Thymus (tissue), 14 donors: ENCODE measurements at places on chromosomes 6 and 20. TPM values are rescaled to one million over a fixed set of nuclear protein-coding genes. Genes with fewer than 3 reads are reported as not detected.

Gene TSBP1
- not detected for total RNA-seq

- no peaks in the 10 kb centered on the region for H3K4me1 ChIP-seq
- no peaks in the 10 kb centered on the region for H3K27me3 ChIP-seq
- H3K27ac ChIP-seq: no peak overlapping the region
- H3K36me3 ChIP-seq: no peaks in the 10 kb centered on the region
- H3K4me3 ChIP-seq: no peak overlapping the region
Measured at GRCh38 chr6:163420289-163420614, 5.7 kb downstream of the QKI start.

DNA sequence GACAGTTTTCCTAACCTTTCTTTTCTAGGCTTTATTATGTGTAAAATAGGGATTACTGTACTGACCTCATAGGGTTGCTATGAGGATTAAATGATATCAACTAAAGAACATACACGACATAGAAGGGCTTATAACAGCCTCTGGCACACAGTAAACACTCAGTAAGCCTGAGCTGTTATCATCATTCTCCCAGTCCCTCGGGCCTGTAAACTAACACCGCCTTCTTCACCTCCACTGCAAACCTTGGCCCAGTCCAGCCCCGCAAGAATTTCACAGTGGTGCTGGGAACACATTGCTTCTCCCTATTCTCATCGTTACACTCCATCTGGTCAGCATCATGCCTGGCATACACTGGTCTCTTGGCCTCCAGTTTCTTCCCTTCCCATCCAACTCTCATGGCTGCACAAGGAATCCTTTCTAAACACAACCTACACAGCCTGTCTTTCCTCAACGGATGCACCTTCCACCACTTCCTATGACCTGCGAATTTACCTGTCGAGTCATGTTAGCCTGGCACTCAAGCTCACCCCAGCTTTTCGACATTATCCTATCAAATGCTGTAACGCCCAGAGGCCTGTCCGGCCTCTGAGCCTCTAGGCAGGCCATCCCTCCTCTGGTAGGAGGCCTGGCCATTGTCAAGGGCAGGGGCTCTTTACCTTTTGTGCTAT lies 92.1 kb downstream of the FYN start:
- no peak for DNase-seq
- peaks cover 33% of the 10 kb centered on the region for H3K36me3 ChIP-seq
- no peaks in the 10 kb centered on the region for H3K27me3 ChIP-seq
- H3K4me3 ChIP-seq: no peak overlapping the region
- H3K27ac ChIP-seq: no peak overlapping the region
- no peaks in the 10 kb centered on the region for H3K4me1 ChIP-seq

DNA sequence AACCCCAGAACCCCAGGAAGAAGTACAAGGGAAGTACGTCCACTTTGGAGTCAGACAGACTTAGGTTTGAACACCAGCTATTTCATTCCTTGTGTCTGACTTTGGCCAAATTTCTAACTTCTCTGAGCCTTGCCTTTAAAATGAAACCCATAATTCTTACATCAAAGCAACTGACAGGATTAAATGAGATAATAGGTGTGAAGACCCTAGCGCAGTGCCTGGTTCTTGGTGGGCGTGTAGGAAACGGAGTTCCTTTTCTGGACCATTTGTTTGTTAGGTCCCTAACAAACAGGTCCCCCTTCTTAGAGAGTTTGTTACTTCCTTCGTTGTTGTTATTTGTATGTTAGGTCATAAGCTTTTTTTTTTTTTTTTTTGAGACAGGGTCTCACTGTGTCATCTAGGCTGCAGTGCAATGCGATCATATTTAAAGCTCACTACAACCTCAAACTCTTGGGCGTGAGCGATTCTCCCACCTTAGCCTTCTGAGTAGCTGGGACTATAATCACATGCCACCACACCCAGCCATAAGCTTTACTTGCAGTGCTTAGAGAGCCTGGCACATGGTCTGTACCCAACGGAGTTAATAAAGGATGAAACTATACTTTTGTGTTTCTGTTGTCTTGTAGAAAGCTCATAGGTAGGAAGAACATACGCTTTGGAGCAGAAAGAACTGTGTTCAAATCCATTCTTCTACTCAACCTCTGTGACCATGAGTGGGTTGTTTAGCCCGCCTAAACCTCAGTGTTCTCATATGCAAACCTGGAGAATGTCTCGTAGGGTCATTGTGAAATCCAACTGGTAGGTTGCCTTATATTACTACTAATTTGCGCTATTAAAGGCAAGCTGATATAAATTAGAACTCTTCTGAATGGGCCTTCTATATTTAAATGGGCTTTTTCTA lies 21.8 kb upstream of the MROH8 start:
- H3K36me3 ChIP-seq: peaks cover 87% of the 10 kb centered on the region
- DNase-seq: no peak
- no peak overlapping the region for H3K27ac ChIP-seq
- no peaks in the 10 kb centered on the region for H3K27me3 ChIP-seq

GRCh38 chr20:35974256-35974655 lies 5.9 kb downstream of the CNBD2 start:
- H3K4me3 ChIP-seq: no peak overlapping the region
- H3K36me3 ChIP-seq: no peaks in the 10 kb centered on the region
- H3K27me3 ChIP-seq: no peaks in the 10 kb centered on the region
- DNase-seq: no peak
- H3K4me1 ChIP-seq: no peaks in the 10 kb centered on the region

DNA sequence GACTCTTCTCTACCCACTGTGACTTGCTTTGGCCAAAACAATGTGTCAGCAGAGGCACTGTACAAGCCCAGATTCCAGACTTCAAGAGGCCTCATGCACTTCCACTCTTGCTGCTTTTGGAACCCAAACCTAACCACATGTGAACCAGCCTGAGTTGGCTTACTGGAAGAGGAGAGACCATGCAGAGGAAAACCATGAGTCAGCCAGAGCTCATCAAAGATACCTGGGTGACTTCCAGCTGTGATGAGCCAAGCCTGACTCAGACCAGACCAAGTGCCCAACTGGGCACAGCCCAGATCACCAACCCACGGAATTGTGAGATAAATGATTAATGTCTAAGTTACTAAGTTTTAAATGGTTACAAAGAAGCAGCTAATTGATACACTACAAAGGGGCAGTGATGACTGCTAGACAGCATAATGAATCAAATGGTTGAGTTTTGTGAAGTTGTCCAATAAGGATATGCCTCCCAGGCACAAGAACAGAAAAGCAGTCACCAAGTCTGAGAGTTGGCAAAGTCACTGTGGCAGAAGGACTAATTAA lies 16.2 kb upstream of the BEND6 start:
- H3K27ac ChIP-seq: no peak overlapping the region
- no peaks in the 10 kb centered on the region for H3K36me3 ChIP-seq
- H3K4me3 ChIP-seq: no peak overlapping the region
- no peak for DNase-seq

- H3K4me3 ChIP-seq: peak overlapping the region; percentile 60
- no peak for DNase-seq
- H3K4me1 ChIP-seq: no peaks in the 10 kb centered on the region
- H3K27me3 ChIP-seq: no peaks in the 10 kb centered on the region
- peaks cover 15% of the 10 kb centered on the region for H3K36me3 ChIP-seq
- peak overlapping the region; percentile 69 for H3K27ac ChIP-seq
Measured at GRCh38 chr6:169654598-169655391, 47.0 kb downstream of the WDR27 start.

GRCh38 chr6:145075425-145075824 lies 659.9 kb downstream of the EPM2A start:
- no peak overlapping the region for H3K27ac ChIP-seq
- H3K4me1 ChIP-seq: no peaks in the 10 kb centered on the region
- no peak for DNase-seq
- no peaks in the 10 kb centered on the region for H3K36me3 ChIP-seq
- H3K27me3 ChIP-seq: no peaks in the 10 kb centered on the region

GRCh38 chr20:10635476-10636208 lies 38.2 kb downstream of the JAG1 start:
- H3K27me3 ChIP-seq: no peaks in the 10 kb centered on the region
- no peak for DNase-seq
- no peaks in the 10 kb centered on the region for H3K36me3 ChIP-seq
- H3K4me3 ChIP-seq: no peak overlapping the region
- peaks cover 20% of the 10 kb centered on the region for H3K4me1 ChIP-seq

GRCh38 chr20:5969348-5969935 lies 19.0 kb downstream of the MCM8 start:
- no peak for DNase-seq
- H3K27ac ChIP-seq: no peak overlapping the region
- no peaks in the 10 kb centered on the region for H3K27me3 ChIP-seq
- H3K36me3 ChIP-seq: peaks cover 12% of the 10 kb centered on the region

Gene BFSP1
- 0.57 TPM for total RNA-seq

DNA sequence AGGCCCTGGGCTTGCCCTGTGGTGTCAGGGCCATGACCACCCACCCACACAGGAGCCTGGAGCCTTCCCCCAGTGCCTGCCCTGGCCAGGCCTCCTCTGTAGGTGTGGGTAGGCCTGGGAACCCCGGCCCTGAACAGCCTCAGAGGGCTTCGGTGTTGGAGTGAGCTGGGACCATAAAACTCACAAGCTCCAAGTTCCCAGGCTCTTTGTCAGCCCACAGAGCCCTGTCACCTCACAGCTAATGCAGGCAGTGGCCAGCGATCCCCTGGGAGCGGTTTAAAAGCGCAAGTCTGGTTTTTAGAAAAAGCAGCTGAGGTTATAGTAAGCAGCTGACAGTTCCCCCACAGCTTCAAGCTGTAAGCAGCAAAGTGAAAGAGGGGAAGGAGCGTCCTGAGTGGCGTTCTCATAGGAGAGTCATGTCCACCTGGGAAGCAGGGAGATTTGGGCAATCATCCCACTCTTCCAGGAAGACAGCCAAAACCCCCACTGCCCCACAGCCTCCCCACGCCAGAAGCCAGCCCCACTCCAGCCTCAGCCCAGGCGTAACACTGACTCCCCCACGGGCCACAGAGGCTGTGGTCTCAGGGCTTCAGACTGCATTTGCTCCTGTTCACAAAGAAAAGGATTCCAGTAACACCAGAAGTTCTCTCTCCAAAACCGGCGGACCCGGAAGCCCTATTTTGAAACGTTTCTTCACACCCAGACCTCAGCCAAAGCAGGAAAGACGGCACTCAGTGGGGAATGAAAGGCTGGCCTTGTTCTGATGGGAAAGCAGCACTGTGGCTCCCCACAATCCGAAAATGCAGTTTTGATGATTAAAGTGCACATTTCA lies 34.3 kb upstream of the FOXC1 start:
- H3K27ac ChIP-seq: peak overlapping the region; percentile 64
- no peak for DNase-seq
- no peak overlapping the region for H3K4me3 ChIP-seq
- no peaks in the 10 kb centered on the region for H3K4me1 ChIP-seq
- H3K36me3 ChIP-seq: no peaks in the 10 kb centered on the region
- H3K27me3 ChIP-seq: no peaks in the 10 kb centered on the region

GRCh38 chr6:109314313-109314712 lies 68.0 kb downstream of the CD164 start:
- no peak for DNase-seq
- H3K4me1 ChIP-seq: peaks cover 28% of the 10 kb centered on the region
- no peaks in the 10 kb centered on the region for H3K36me3 ChIP-seq
- H3K27ac ChIP-seq: no peak overlapping the region
- H3K27me3 ChIP-seq: no peaks in the 10 kb centered on the region

Gene KIF3B
- 7.8 TPM for total RNA-seq

GRCh38 chr20:40493071-40493470 lies 196.0 kb downstream of the MAFB start:
- DNase-seq: no peak
- no peaks in the 10 kb centered on the region for H3K4me1 ChIP-seq
- H3K36me3 ChIP-seq: no peaks in the 10 kb centered on the region
- no peaks in the 10 kb centered on the region for H3K27me3 ChIP-seq

GRCh38 chr6:166599205-166599604 lies 12.7 kb upstream of the RAMACL start:
- no peak overlapping the region for H3K27ac ChIP-seq
- DNase-seq: no peak
- no peaks in the 10 kb centered on the region for H3K4me1 ChIP-seq
- no peak overlapping the region for H3K4me3 ChIP-seq
- H3K36me3 ChIP-seq: no peaks in the 10 kb centered on the region

DNA sequence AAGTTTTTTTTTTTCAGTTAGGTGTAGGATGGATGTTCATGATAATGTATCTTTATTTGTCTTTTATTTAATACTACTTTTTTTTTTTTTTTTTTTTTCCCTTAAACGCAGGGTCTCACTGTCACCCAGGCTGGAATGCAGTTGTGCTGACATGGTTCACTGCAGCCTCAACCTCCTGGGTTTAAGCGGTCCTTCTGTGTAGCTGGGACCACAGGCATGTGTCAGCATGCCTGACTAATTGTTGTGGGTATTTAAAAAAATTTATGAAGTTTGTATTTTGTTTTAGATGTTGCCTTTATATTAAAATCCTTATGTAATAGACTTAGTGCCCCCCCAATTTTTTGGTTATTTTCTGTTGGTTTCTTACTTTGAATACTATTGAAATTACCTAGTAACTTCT lies 42.6 kb downstream of the NCOA3 start:
- no peaks in the 10 kb centered on the region for H3K36me3 ChIP-seq
- H3K4me1 ChIP-seq: no peaks in the 10 kb centered on the region
- H3K27ac ChIP-seq: no peak overlapping the region
- no peak overlapping the region for H3K4me3 ChIP-seq

GRCh38 chr20:64077876-64078551 lies 1.3 kb downstream of the RGS19 start:
- peak overlapping the region; percentile 95 for H3K27ac ChIP-seq
- peaks cover 34% of the 10 kb centered on the region for H3K4me1 ChIP-seq
- H3K4me3 ChIP-seq: peak overlapping the region; percentile 83

DNA sequence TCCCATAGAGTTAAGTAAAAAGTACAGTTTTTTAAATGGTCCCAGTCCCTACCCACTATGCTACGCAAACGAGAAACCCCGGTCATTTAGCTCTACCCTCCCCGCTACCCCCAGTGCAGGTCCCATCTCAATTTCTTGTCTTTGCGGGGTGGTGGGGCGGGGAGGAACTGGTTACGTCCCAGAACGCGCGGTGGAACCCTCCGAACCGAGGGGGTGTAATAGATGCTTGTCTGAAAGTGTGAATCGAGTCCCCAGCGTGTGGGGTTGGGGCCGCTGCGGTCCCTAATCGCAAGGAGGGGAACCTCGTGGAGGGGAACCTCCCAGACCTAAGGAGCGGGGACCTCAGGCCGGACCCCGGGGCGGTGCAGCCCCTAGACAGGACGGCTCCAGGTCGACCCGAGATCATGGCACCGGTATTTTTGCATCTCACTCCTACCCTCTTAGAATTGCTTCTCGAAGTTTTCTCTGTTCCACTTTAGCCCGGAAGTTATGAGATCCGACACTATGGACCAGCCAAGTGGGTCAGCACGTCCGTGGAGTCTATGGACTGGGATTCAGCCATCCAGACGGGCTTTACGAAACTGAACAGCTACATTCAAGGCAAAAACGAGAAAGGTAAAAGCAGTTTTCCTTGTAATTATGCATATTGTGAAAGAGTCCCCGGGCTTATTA lies 779 bp downstream of the HEBP2 start:
- peaks cover 13% of the 10 kb centered on the region for H3K4me1 ChIP-seq
- peaks cover 29% of the 10 kb centered on the region for H3K36me3 ChIP-seq
- H3K27me3 ChIP-seq: peaks cover 15% of the 10 kb centered on the region
- peak; percentile 9 for DNase-seq
- peak overlapping the region; percentile 99 for H3K4me3 ChIP-seq

DNA sequence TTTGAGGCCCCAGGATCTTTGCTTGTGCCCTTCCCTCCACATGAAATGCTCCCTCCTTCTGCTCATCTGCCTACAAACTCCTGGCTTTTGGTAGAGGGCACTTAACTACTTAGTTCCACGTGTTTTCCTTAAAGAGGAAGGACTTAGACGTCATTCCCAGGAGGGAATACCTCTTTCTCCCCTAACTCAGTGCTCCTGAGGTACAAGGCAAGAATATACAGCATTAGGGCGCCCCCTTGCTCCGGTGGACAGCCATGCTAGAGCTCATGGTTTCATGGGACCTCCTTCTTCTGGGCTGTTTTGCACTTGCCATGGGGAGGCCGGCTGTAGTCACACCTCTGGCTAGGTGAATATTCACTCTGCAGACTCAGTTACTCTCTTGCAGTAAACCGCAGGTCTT lies 93.8 kb upstream of the LY86 start:
- H3K36me3 ChIP-seq: no peaks in the 10 kb centered on the region
- H3K27ac ChIP-seq: no peak overlapping the region
- H3K4me3 ChIP-seq: no peak overlapping the region
- DNase-seq: peak; percentile 49
- H3K27me3 ChIP-seq: no peaks in the 10 kb centered on the region
